ENCODE measurements at places on chromosomes 13 and 19. TPM values are rescaled to one million over a fixed set of nuclear protein-coding genes. Genes with fewer than 3 reads are reported as not detected.

ZNF254 gene
- total RNA-seq = 14.0 TPM

RGL3 gene
- total RNA-seq = not detected

CATSPERD gene
- total RNA-seq = not detected

S1PR4 gene
- total RNA-seq = 73.7 TPM
